Activated CD4-positive, alpha-beta T cell treated with anti-CD3 and anti-CD28 coated beads, Interleukin-2, amount 50 U/mL, for 4 hours (primary cell): ENCODE measurements at places on chromosomes 4 and X.

- no peak for DNase-seq
Measured at GRCh38 chr4:2930758-2931511, 32.3 kb downstream of the NOP14 start.

DNA sequence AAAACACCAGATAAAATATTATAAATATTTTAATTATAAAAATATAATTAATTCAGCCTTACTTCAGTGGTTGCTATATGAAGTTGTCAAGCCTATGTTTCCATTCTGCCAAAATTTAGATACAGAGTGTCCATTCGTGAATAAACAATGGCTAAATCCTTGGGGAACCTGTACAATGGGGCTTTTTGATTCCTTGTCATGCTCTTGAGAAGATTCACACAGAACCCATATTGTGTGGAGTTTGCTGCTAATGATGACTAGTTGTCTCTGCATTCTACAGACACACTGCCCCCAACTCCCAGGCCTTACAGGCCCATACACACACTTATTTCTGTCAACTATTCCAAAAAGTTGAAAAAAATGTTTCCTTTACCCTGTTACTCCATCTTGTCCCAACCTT, 33.4 kb upstream of the MAGEC2 start:
- DNase-seq, result no peak

DNA sequence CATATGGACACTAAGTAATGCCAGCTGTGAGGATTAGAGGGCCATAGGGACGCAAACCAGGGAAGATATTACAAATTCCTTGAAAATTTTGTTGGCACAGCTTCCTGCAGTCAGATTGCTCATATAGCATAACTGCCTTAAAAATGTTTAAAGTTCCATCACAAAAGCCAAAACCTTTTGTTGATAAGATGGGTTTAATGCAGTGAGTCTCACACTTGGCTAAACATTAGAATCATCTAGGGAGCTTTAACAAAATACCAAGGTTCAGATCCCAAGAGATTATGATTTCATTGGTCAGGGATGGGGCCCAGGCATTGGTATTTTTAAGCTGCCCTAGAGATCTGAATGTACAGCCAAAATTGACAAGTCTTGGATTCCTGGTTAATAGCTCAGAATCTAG, 376.5 kb upstream of the MAD2L1 start:
- no peak for DNase-seq

GRCh38 chrX:16589826-16590225, 60.1 kb upstream of the S100G start:
- DNase-seq, result no peak

DNA sequence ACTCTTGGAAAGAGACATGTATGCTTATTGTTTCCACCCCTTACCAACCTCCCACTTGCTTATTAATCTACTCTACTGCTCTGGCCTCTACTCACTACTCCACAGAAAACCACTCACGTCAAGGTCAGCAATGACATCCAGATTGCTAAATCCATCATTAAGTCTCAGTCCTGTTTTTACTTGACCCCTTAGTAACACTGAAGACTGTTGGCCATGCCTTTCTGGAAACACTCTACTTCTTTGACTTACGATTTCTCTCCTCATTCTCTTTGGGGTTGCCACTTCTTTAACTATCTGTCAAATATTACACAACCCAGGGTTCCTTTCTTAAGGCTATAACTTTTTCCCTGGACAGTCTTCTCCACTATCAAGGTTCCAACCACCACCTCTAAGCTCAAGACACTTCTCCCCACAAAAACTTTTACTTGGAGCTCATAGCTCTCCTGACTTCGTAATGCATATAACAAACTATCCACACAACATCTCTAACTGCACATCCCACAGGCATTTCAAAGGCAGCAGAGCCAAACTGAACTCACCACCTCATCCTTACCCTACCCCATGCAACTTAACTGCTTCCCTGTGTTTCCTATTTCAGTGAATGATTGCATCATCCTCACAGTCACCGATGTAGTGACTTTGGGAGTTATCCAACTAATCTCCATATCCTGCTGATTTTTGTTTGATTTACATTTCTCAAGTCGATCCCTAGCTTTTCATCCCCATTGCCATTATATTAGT, 15.8 kb upstream of the MAGEA4 start:
- no peak for DNase-seq

DNA sequence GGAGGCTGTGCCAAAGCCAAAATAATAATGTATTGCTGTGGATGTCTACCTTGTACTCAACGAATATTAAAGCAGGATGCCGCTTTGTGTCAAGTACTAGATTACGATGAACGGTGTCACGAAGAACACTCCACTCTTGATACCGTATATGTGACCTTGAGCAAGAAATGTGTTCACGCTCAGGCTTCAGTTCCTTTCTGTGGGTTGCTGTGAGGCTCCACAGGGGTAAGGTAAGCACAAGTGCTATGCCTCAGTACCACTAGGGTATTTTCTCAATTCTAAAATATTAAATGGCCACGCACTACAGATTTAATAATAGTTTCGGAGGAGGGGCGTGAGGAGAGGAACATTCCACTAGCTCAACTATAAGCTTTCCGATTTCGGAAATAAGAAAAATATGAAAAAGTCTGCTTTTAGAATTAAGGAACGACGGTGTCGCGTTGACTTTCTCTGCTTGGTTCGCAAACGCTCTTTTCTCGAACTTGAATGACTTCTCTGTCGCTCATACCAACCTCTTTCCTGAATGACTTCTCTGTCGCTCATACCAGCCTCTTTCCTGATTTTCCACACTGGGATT, 607 bp upstream of the SCOC start:
- DNase-seq, result peak; percentile 10

GRCh38 chr4:15270201-15270600, 157.6 kb upstream of the C1QTNF7 start:
- no peak for DNase-seq

DNA sequence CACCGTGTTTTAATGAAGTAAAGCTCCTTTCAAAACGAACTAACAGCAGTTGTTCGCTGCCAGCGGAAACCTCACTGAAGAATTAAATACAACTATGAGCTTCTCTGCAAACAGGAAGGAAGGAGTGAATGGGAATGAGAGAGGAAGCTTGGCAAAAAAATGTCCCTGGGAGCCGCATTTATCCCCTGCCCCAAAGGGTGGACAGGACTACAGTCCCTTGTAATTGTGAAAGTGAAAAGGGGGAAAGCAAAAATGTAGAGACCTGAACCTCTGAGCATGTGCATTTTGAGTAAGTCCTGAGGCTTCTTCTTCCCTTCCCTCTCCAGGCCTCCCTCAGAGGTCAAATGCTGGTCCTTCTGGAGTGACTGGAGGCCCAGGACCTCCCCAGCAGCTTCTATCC, 53.8 kb upstream of the BMP2K start:
- DNase-seq, result no peak

DNA sequence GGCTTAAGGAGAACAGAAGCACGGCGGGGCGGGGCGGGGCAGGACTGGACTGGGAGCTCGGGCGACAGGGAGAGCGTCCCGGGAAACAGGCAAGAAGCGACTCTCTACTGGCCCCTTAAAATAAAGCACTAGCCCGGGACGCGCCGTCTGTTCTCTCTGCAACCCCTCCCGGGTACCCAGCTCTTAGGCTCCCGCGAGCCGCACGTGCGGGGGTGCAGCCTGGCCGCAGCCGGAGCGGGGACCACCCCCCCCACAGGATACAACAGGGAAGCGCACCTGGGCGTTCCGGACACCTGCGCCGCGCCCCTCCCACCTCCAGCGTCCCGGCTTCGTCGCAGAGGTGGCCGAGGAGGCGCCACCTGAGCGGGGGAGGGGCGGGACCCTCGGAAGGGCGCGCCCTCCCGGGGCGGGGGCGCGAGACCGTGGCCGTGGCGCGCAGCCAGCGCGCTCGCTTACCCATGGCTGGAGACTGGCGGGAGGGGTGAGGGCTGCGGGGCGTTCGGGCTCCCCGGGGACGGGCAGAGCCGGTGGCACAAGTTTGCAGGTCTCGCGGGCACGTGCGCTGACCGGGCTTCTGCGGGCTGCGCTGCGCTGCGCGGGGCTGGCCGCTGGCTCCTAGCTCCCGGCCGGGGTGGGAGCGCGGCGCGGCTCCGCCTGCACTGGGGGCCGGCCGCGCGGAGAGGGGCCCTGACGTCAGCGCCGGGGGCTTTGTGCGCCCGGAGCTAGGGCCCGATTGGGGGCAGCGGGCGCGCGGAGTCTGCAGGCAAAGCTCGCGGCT, 91.5 kb downstream of the GEMIN8 start:
- no peak for DNase-seq
